Naive B cell (primary cell): ENCODE measurements at places on chromosomes 2 and 18.

DNA sequence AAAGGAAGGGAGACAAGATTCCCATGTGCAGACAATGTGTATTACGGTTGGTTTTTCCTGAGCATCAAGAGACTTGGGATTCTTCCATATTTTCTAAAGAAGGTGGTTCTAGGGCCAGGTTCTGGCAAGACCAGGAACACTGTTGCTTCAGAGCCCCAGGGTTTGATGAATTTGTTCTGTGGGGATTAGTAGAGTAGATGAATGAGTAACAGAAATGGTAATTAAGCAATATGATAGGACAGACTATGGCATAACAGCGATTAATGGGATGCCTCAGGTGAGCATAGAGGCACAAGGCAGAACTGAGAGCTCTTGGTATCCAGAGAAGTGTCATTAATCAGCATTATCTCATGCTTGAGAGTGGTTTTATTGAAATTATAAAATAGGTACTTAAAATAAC, 82.8 kb upstream of the PNPT1 start:
- DNase-seq, result no peak

GRCh38 chr2:30688956-30689401, 118.3 kb downstream of the CAPN13 start:
- no peak for DNase-seq

- DNase-seq, result no peak
Measured at GRCh38 chr2:133835821-133836619, 267.8 kb upstream of the NCKAP5 start.

- DNase-seq, result no peak
Measured at GRCh38 chr2:6866275-6866671, 566 bp upstream of the CMPK2 start.

- no peak for DNase-seq
Measured at GRCh38 chr2:177284531-177284930, 20.0 kb upstream of the NFE2L2 start.

GRCh38 chr2:95709831-95710230, 118.0 kb downstream of the TRIM43 start:
- no peak for DNase-seq

- DNase-seq, result no peak
Measured at GRCh38 chr2:128535953-128536352, 217.3 kb upstream of the HS6ST1 start.
